ENCODE measurements at places on chromosomes 11 and 22. TPM values are rescaled to one million over a fixed set of nuclear protein-coding genes. Genes with fewer than 3 reads are reported as not detected.

DNA sequence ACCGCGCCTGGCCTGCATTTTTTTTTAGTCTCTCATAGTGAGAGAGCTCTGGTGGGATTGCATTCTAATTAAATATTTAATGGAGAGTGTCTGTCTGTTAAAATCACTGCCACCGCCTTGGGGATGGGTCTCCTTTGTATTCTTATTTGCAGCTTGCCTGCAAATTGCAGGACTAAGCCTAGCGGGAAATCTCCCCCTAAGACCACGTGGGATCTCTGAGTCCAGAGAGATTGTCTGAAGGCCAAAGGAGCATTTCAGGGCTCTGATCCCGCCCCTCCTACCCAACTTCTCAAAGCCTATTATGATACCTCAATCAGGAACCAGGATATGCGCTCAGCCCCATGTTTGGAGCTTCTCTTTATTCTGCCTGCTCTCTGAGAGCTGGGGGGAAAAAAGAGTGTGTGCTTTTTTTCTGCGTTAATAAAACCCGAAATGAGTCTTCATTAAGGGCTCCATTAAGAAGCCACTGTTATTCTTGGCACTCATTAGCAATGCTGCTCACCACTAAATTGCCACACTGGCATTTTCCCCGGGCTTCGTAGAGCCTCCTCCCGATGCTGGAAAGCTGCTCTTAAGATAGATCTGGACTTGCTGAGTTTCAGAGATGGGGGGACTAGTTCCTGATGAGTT, 92.9 kb upstream of the THY1 start:
- H3K27ac ChIP-seq, result no peak overlapping the region
- DNase-seq, result no peak
- H3K4me3 ChIP-seq, result no peak overlapping the region
- no peaks in the 10 kb centered on the region for H3K4me1 ChIP-seq
- no peaks in the 10 kb centered on the region for H3K36me3 ChIP-seq
- peaks cover 2% of the 10 kb centered on the region for H3K27me3 ChIP-seq

DNA sequence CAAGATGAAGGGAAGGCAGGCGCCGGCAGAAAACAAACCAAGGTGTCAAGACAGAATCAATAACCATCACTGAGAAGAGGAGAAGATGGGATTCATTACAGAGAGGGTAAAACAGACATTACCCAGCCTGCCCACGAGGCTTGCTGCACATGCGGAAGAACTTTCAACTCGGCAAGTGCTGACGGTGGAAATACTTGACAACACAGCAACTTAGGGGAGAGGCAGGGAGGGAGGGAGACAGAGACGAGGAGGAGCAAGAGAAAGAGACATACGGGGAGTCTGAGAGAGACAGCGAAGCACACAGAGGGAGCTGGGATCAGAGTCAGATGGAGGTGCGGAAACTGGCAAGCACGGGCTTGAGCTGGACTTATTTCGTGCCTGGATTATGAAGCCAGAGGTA, 129.3 kb upstream of the NECTIN1 start:
- H3K36me3 ChIP-seq, result no peaks in the 10 kb centered on the region
- no peaks in the 10 kb centered on the region for H3K4me1 ChIP-seq

Gene SLC36A4
- 5.5 TPM for total RNA-seq

DNA sequence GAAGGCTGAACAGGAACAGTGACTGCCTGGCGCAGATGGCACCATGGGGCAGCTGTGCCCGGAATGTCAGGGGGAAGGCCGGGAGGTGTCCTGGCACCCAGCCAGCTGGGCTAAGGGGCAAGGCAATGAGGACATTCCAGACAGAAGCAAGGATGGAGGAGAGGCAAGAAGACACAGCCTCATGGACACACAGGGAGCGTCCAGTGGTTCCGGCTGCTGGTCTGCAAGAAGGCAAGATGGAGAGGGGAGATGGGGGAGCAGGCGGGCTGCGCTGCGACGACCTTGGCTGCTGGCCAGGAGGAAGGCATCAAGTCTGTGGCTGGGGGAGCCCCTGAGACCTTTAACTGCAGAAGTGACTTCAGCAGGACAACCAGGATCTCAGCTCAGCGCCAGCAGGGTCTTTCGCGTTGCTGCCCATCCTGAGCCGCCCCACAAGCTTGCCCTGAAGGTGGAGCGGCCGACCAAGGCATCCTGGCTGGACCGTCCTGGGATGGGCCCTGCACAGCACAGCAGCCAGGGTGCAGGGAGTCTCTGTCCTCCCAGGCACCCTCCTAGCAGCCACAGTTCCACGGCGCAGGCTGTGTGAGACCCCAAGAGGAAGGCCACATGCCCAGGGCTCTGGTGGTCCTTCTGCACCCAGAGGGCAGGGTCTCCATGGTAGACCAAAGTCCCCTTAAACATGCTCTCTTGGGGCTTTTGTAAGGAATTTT, 531.7 kb downstream of the BRD1 start:
- H3K4me1 ChIP-seq, result no peaks in the 10 kb centered on the region
- H3K4me3 ChIP-seq, result no peak overlapping the region
- no peak overlapping the region for H3K27ac ChIP-seq
- no peaks in the 10 kb centered on the region for H3K36me3 ChIP-seq

Gene GPHA2
- 0.47 TPM for total RNA-seq

GRCh38 chr11:95684701-95685100, 104.9 kb downstream of the FAM76B start:
- no peaks in the 10 kb centered on the region for H3K36me3 ChIP-seq
- H3K4me1 ChIP-seq, result peaks cover 6% of the 10 kb centered on the region
- DNase-seq, result no peak

Gene GLYAT
- not detected for total RNA-seq

DNA sequence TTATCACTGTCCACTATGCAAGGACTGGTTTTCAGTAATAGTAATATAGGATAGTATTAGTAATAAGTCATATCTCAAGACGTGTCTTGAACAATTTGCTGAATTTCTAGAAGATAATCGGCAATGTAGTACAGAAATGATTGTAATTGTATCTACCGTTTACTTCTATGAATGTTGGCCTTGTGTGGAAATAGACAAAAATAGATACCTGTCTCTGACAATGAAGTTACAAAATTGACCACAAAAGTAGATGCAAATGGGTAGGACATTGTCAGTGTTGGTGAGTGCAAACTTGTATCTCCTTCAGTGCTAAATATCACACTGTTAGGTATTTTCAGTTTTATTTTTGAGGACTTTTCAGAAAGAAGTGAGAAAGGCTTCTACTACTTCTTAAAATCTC, 43.1 kb downstream of the SVIP start:
- no peaks in the 10 kb centered on the region for H3K36me3 ChIP-seq
- no peak overlapping the region for H3K4me3 ChIP-seq
- no peaks in the 10 kb centered on the region for H3K4me1 ChIP-seq
- H3K27ac ChIP-seq, result no peak overlapping the region

Gene C11orf16
- total RNA-seq, result 2.9 TPM

GRCh38 chr22:36317658-36318271, 64.8 kb downstream of the APOL1 start:
- H3K27ac ChIP-seq, result no peak overlapping the region
- DNase-seq, result no peak
- no peak overlapping the region for H3K4me3 ChIP-seq
- H3K27me3 ChIP-seq, result no peaks in the 10 kb centered on the region

- peaks cover 42% of the 10 kb centered on the region for H3K36me3 ChIP-seq
- H3K27me3 ChIP-seq, result no peaks in the 10 kb centered on the region
- H3K27ac ChIP-seq, result no peak overlapping the region
- H3K4me1 ChIP-seq, result peaks cover 8% of the 10 kb centered on the region
Observed at GRCh38 chr11:67126986-67127385, 7.9 kb downstream of the KDM2A start.

GRCh38 chr11:75775056-75775455, 6.5 kb downstream of the DGAT2 start:
- no peak overlapping the region for H3K4me3 ChIP-seq
- no peaks in the 10 kb centered on the region for H3K4me1 ChIP-seq
- DNase-seq, result no peak
- peaks cover 11% of the 10 kb centered on the region for H3K27me3 ChIP-seq
- no peak overlapping the region for H3K27ac ChIP-seq

DNA sequence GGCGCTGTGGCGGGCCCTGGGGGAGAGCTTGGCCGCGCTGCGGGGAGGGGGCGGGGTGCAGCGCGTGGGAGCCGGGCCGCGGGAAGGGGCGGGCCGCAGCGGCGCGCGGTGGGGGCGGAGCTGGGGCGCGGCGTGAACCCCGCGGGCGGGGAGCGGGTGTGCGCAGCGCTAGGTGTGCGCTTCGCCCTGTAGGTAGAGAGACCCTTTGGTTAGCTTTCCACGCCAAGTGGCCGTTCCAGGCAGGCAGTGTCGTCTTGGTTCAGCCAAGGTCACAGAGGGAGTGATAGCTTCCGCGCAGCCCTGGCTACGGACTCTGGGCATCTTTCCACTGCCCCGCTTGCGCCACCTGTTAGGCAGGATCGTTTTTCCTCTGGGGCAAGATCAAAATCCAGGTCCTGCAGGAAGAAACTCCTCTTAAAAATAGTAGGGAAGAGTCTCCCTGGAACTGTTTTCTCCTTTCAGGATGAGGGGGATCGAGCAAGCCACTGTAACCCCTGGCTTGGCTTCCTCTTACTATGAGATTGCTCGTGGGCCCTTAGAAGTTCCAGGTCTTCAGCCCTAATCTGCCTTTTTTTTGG, 434 bp downstream of the BANF1 start:
- DNase-seq, result no peak
- peaks cover 5% of the 10 kb centered on the region for H3K4me1 ChIP-seq
- peak overlapping the region; percentile 86 for H3K4me3 ChIP-seq
- peaks cover 45% of the 10 kb centered on the region for H3K36me3 ChIP-seq

- no peaks in the 10 kb centered on the region for H3K27me3 ChIP-seq
- DNase-seq, result no peak
- H3K36me3 ChIP-seq, result peaks cover 79% of the 10 kb centered on the region
- no peak overlapping the region for H3K4me3 ChIP-seq
Observed at GRCh38 chr22:38724176-38724575, 18.4 kb downstream of the GTPBP1 start.

Gene SYT12
- total RNA-seq, result 0.09 TPM

- no peaks in the 10 kb centered on the region for H3K27me3 ChIP-seq
- peak overlapping the region; percentile 80 for H3K27ac ChIP-seq
- DNase-seq, result no peak
- H3K4me3 ChIP-seq, result peak overlapping the region; percentile 81
Observed at GRCh38 chr22:20116376-20116950, 559 bp downstream of the RANBP1 start.

- H3K4me1 ChIP-seq, result peaks cover 41% of the 10 kb centered on the region
- DNase-seq, result no peak
- H3K36me3 ChIP-seq, result peaks cover 16% of the 10 kb centered on the region
- no peak overlapping the region for H3K27ac ChIP-seq
- H3K27me3 ChIP-seq, result no peaks in the 10 kb centered on the region
Observed at GRCh38 chr22:19115628-19116027, 6.6 kb downstream of the DGCR2 start.
